NCI-H524 (cell line): ENCODE measurements at places on chromosomes 12 and 14.

DNA sequence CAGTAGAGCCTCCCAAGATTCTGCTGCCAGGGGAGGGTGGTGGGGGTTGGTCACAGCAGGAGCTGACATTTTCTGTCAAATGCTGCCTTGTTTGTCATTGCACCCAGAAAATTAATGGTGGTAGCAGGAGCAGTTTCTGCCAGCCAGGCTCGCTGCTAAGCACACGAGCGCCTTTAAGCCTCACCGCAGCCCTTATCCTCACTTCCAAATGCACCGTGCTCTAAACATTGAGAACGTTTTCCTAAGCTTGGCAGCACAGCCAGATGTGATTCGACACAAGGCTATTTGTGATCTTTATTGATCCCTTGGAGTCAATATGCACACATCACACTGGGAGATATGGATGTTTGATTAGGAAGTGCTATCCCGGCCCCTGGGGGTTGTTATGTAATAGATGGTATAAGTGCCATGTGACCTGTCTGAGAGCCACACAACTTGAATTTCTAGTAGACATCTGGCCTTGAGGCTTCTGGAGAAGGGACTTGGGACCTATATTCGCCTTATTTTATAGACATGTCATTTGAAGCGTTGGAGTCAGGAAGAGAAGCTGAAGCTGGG, 31.6 kb upstream of the BEGAIN start:
- peak; percentile 15 for DNase-seq

GRCh38 chr14:32720927-32721326, 217.8 kb upstream of the NPAS3 start:
- DNase-seq = no peak

- DNase-seq = no peak
Measured at GRCh38 chr12:109140560-109140959, 24.2 kb downstream of the ACACB start.

- DNase-seq = no peak
Measured at GRCh38 chr12:52877242-52877641, 27.6 kb downstream of the KRT8 start.
